Fibroblast of skin of right quadriceps (primary cell): ENCODE measurements at places on chromosomes 5 and 9.

DNA sequence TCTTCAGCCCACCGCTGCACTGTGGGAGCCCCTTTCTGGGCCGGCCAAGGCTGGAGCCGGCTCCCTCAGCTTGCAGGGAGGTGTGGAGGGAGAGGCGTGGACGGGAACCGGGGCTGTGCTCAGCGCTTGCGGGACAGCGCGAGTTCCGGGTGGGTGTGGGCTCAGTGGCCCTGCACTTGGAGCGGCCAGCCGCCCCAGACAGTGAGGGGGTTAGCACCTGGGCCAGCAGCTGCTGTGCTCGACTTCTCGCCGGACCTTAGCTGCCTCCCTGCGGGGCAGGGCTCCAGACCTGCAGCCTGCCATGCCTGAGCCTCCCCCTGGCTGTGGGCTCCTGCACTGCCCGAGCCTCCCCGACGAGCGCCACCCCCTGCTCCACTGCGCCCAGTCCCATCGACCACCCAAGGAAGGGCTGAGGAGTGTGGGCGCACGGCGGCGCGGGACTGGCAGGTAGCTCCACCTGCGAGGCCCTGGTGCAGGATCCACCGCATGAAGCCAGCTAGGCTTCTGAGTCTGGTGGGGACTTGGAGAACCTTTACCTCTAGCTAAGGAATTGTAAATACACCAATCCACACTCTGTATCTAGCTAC, 92.9 kb upstream of the MAST4 start:
- no peak for DNase-seq

- no peak for DNase-seq
These were observed 234.6 kb downstream of the ZNF608 start for GRCh38 chr5:124511791-124512190.

- no peak for DNase-seq
These were observed 40.2 kb upstream of the ROPN1L start for GRCh38 chr5:10401498-10401897.

- no peak for DNase-seq
These were observed 60.4 kb downstream of the RORB start for GRCh38 chr9:74557571-74557970.
